ENCODE measurements at places on chromosomes 4 and X. TPM values are rescaled to one million over a fixed set of nuclear protein-coding genes. Genes with fewer than 3 reads are reported as not detected.

Gene CCDC160
- total RNA-seq, result not detected

Gene MGAT4D
- total RNA-seq, result not detected

Gene IL2RG
- 0.13 TPM for total RNA-seq

Gene RENBP
- total RNA-seq, result 10.1 TPM

Gene P2RY8
- 0.76 TPM for total RNA-seq

Gene RAI2
- 1.2 TPM for total RNA-seq

Gene DSPP
- not detected for total RNA-seq

Gene HMX1
- not detected for total RNA-seq

Gene ADH1B
- 0.13 TPM for total RNA-seq

Gene PTTG2
- not detected for total RNA-seq

Gene GPR34
- total RNA-seq, result not detected

Gene DUX4
- not detected for total RNA-seq

Gene MED14
- 16.3 TPM for total RNA-seq

Gene FRYL
- total RNA-seq, result 57.4 TPM

Gene AP1S2
- 71.7 TPM for total RNA-seq

Gene GPR78
- total RNA-seq, result not detected

Gene NAA15
- total RNA-seq, result 15.3 TPM

Gene STAP1
- total RNA-seq, result not detected

Gene HUWE1
- total RNA-seq, result 65.9 TPM

Gene PUDP
- 13.8 TPM for total RNA-seq

Gene CXorf51B
- total RNA-seq, result not detected

Gene SLC49A3
- total RNA-seq, result 9.7 TPM

Gene KDR
- total RNA-seq, result 278 TPM

Gene EOLA1
- total RNA-seq, result 13.8 TPM

Gene FGF13
- total RNA-seq, result 25.7 TPM

Gene HS3ST1
- 0.77 TPM for total RNA-seq

Gene DGAT2L6
- total RNA-seq, result not detected

Gene RNF212
- 0.25 TPM for total RNA-seq

Gene CRLF2
- total RNA-seq, result under 0.01 TPM

Gene SHROOM3
- total RNA-seq, result 0.13 TPM

Gene TMPRSS11B
- not detected for total RNA-seq

Gene SLC34A2
- total RNA-seq, result under 0.01 TPM

Gene LANCL3
- 0.25 TPM for total RNA-seq

Gene RPS6KA6
- total RNA-seq, result 0.63 TPM

Gene PNMA6F
- total RNA-seq, result not detected

Gene KLF3
- total RNA-seq, result 24.8 TPM

Gene UGT2A1
- not detected for total RNA-seq

Gene CCNB3
- 0.13 TPM for total RNA-seq

Gene RBMXL3
- not detected for total RNA-seq

Gene MAP7D2
- total RNA-seq, result 0.13 TPM

Gene FRAS1
- total RNA-seq, result 0.38 TPM

Gene FGD1
- 0.77 TPM for total RNA-seq

Gene NUDT11
- total RNA-seq, result 0.51 TPM

Gene CHRNA9
- not detected for total RNA-seq

Gene CENPC
- 12.1 TPM for total RNA-seq

Gene USP9X
- total RNA-seq, result 137 TPM

Gene SCOC
- total RNA-seq, result 37.6 TPM

Gene APBB2
- 23.0 TPM for total RNA-seq

Gene GJB1
- total RNA-seq, result not detected

Gene DAPP1
- total RNA-seq, result not detected

All from dermis microvascular lymphatic vessel endothelial cell (primary cell).